Activated CD4-positive, alpha-beta T cell treated with anti-CD3 and anti-CD28 coated beads, Interleukin-2, amount 50 U/mL, for 4 hours (primary cell): ENCODE measurements at places on chromosomes 6 and 20.

GRCh38 chr20:5734602-5735001 lies 15.6 kb upstream of the SHLD1 start:
- no peak for DNase-seq

GRCh38 chr20:2230726-2231488 lies 64.9 kb upstream of the TGM3 start:
- no peak for DNase-seq

DNA sequence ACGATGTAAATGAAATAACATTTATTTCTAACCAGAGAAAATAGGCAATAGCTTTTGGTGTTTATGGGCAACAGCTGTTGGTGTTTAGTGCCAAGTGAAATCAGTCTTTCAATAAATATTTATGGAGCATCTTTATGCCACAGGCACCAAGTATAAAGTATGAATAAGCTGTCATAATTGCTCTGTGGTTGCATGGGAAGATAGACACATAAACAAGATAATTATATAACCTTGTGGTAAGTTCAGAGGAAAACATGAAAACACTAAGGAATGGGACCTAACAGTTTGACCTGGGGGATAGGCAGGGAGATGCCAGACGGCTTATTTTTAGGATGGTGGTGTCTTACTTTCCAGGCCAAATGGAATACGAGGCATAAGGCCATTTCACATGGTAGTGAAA lies 110.9 kb downstream of the GFRAL start:
- no peak for DNase-seq

- DNase-seq: no peak
These were observed 9.4 kb downstream of the CST4 start for GRCh38 chr20:23679133-23680092.

DNA sequence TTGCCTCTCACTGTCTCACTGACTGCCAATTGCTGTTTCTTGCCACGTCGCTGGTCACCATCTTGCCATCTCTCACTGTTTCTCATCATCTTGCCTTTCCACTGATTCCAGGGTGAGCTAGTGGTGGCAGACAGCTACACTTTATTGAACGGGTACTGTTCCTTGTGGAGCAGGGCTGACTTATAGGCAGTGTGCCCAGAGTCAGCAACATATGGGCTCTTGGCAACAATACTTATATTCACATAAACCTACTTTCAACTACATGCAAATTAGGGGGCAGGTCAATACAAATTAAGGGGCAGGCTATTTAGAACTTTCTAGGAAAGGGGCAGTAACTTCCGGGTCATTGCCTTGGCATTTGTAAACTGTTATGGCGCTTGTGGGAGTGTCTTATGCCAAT lies 186.2 kb upstream of the SYNDIG1 start:
- DNase-seq: no peak

DNA sequence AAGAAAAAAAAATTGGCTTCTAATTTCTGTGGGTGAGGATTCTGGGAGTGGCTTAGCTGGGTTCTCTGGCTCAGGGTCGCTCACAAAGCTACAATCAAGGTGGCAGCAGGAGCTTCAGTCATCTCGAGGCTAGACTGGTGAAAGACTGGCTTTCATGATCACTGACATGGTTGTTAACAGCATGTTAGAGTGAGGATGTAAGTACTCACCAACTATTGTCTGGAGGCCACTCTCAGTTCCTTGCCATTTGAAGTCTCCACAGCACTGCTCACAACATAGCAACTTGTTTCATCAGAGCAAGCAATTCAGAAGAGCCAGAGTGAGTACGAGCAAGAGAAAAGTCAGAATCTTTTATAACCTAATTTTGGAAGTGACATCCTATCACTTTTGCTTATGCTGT lies 145.7 kb upstream of the PRSS16 start:
- no peak for DNase-seq

- no peak for DNase-seq
These were observed 99.2 kb downstream of the HIVEP1 start for GRCh38 chr6:12111363-12111670.

GRCh38 chr6:3749977-3750316 lies 1.6 kb downstream of the PXDC1 start:
- DNase-seq: no peak

DNA sequence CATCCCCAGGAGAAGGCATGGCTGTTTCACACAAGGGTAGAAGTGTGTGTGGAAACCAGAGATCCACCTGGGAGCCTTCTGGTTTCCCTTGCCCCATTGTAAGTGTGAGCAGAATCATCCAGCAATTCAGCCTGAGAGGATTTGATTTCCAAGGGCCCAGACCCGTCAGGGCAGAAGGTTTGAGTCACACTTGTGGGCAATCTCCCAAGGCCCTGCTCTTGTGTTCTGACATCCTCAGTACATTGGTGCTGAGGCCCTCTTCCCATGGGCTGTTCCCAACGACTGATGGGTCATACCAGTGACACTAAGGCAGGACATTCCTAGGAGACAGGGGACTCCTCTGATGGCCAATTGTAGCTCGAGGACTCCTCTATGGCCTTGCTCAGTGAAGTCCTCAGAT lies 58.2 kb upstream of the POLR1H start:
- no peak for DNase-seq

DNA sequence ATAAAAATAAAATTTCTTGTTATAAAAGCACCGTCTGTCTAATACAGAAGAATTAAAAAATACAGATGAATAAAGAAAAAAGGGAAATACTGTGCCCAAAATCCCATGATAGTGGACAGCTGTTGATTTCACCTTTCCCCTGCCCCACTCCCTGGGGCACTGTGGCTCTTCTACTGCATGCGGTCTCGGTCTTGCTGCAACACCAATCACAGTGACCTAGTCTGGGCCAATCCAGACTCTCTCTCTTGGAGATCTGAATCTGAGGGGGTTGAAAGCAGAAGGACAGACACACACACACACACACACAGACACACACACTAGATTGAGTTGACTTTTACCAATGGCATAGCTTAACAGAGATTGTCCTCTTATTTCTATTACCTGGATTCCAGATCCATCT lies 70.5 kb upstream of the FYN start:
- no peak for DNase-seq

DNA sequence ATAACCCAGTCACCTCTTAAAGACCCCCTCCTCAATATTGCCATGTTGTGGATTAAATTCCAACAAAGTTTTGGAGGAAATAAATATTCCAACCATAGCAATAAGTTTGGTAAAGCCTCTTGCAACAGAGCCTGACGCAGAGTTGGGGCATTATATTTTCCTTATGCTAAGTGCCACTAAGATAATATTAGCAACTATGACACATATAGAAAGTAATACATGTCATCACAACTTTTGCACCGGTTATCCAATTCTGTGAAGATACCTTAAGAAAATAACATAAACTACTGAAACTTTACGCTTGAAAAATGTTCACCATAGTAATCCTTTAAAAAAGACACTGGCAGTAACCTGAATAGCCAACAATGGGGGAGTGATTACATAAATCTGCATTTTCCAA lies 52.2 kb upstream of the TRERF1 start:
- DNase-seq: no peak

DNA sequence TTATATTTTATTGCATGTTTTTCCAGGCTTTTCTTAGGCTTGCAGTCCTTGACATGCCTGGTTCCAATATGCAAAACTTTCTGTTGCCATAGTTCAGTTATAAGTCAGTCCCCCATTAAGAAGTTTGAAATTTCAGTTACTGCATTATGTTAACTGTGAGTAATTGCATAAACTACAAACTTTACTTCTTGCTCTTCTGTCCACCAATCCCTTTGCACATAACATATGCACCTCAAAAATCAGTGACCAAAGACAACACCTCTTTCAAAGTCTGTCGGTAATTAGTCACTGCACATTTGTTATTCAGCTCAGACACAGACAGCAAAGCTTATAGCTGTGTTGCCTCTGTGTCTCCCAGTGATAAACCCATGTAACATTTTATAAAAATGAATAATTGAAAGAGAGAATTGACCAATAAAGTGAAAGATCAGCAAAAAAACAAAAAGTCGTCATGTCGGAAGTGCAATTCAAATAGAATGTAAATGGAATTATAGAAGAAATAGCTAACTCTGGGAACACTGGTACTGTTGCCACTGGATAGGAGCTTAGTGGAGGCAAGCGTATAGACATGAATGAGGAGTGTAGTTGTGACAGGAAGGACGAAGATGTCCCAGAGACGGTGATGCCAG lies 50.3 kb upstream of the BTBD3 start:
- no peak for DNase-seq

DNA sequence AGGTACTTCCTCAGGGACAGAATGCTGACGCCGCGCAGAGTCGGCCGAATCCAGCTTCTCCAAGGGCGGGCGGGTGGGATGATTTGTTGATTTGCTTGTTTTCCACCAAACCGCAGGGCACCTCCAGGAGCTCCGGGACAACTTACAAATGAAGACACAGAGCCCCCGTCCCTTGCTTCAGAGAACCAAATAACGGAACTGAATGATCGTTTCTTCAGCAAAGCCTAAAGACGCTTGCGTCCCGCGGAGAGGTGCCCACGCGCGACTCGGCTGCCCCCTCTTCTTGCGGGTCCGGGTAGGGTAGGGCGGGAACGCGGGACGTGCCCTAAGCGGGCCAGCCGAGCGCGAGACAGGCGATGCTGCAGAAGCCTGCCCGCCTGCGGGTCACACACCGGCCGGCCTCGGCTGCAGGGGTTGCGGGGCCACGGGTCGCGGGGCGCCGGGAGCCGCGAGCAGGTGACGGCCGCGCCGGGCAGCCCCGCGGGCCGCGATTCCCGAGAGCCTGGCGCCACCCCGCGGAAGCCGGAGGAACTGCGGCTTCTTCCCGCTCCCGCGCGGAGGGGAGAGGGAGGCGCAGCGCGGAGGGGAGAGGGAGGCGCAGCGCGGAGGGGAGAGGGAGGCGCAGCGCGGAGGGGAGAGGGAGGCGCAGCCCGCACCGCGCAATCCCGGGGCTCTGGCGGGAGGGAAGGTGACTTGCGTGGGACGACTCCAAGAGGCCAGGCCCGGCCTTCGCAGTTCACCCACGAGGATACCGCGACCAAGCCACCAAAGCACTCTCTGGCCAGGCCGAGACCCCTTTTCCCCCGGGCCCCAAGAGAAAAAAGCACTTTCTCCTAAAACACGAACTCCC lies 7.7 kb upstream of the FOXF2 start:
- peak; percentile 40 for DNase-seq

DNA sequence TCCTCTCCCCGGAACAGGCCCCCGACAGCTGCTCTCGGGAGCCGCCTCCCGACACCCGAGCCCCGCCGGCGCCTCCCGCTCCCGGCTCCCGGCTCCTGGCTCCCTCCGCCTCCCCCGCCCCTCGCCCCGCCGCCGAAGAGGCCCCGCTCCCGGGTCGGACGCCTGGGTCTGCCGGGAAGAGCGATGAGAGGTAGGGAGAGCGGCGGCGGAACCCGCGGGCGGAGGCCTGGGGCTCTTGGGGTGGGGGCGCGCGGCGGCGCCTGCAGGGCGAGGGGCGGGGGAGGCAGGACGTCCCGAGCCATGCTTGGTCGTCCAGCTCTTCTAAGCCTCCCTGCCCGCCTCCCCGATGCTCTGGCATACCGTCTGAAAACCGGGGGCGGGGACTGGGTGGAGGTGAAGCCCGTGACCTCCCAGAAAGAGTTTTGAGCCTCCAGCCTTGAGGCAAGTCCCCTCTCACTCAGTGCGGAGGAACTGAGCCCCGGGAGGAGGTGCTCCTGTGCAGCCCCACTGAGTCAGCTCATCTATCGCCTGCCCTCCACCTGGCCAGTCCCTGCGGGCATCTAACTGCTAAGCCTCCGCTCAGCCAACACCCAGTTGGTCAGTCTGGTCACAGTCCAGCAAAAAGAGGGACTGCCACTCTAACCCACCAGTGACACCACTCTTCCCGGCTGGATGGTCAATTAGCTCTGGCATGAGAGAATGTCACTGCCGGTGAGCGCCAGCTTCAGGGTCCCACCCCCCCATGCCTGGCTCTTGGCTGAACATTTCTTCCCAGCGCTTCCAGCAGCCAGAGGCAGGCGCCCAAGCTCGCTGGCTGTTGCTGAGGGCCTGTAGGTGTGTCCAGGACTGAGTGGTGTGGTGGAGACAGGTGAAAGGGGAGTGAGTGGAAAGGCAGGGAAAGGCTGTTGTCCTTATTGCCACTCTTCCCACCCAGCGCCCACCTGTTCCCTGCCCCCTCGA lies 482 bp downstream of the DDR1 start:
- peak; percentile 34 for DNase-seq

DNA sequence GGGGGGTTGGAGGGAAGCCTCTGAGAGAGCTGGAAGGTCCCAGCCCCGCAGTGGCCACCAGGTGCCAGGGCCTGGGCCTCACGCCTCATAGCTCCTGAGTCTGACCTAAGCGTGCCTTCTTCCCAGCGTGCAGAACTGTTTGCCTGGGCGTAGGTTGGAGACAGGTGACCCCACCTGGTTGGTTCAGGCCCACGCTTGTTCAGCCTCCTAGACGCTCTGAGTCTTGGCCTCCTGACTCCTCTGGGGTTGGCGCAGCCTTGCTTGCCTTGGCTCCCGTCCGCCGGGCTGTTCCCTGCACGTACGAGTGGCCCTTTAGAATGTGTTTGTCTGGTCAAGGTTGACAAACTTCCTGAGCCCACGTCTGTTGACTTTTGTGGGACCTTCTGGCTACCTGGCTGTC lies 70.8 kb downstream of the EYA2 start:
- no peak for DNase-seq

DNA sequence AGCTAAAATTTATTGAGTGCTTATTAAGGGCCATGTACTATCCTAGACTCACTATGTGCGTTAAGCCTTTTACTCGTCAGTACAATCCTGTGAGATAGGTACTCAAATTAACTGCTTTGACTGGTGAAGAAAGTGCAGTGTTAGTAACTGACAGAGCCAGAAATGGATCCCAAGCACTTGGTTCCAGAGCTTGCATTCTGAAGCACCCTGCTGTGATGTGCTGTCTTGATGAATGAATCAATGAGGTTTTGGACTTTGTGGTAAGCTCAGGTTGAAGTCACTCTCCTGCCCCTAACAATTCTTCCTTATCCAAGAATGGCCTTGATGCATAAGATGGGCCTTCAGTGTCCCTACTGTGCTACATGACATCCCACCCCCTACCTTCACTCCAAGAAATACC lies 3.7 kb downstream of the STX11 start:
- no peak for DNase-seq

DNA sequence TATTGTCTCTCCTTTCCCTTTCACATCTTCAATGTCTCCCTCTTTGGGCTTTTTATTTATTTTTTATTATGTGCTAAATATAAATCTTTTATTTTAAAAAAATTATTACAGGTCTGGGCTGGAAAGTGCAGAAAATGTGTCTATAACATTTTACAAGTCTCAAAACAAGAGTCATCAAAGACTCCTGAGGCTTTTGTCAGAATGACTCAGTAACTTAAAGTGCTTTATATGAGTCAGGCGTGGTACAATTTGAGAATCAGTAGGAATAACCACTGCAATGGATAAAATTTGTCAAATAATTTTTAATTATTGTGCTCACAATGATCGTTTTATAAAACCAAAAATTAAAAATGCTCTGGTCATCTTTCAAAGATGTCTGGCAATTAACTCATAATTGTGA lies 193.9 kb downstream of the MMUT start:
- DNase-seq: no peak

GRCh38 chr20:6265204-6265904 lies 142.5 kb upstream of the FERMT1 start:
- DNase-seq: no peak
